ENCODE measurements at places on chromosomes 2 and 18.

DNA sequence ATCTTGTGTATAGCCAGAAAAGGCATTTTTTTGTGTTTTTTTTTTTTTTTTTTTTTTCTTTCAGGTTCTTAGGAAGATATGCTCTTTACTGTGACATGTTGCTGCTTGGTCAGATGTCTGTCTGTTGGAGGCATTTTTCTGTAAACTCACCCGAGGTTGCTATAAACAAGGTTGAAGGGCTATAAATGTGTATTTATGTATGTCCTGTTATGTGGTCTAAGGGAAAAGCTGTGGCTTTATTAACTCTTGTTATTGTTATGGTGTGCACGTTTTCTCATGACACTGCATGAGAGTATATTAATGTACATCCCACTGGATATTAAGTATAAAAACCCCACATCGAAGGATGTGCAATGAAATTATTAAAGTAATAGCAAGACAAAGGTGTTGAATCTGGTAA lies 102.0 kb downstream of the ZNF532 start:
- no peak for DNase-seq

- no peak for DNase-seq
Measured at GRCh38 chr2:8472545-8473323, 209.1 kb upstream of the ID2 start.

- DNase-seq, result no peak
Measured at GRCh38 chr2:8858264-8858663, 20.9 kb upstream of the KIDINS220 start.

DNA sequence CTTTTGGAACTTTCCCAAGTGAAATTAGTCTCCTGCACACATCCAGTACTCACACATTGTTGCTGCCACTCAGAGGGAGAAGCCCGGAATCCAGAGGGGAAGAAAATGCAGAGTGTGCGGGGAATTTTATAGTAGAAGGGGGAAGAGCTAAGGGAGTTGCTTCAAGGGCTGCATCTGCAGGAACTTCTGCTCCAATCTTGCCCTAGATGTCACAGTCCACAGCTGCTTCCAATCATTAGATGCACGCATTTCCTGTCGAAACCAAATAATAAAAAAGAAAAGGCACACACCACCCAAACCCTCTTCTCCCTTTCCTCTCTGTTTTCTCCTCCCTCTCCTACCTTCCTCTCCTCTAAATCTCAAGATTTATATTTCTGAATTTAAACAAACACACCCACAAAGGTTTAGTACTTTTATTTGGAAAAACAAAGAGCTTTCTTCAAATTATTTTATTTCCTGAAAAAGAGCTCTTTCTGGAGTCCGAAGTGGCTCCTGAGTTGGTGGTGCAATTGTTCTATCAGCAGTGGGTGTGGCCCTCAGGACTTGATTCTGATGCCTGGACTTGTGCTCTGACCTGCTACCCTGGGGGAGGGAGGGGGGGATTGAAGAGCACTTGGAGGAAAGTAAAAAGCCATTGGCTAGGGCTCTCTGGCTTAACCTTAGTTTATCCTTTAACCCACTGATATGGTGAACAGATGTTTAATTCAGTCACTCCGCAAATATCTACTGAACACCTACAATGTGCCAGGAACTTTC lies 72.0 kb downstream of the KCNE4 start:
- no peak for DNase-seq

GRCh38 chr2:80311304-80311703 lies 6.8 kb upstream of the LRRTM1 start:
- DNase-seq, result no peak
